ENCODE measurements at places on chromosomes 7 and 10.

DNA sequence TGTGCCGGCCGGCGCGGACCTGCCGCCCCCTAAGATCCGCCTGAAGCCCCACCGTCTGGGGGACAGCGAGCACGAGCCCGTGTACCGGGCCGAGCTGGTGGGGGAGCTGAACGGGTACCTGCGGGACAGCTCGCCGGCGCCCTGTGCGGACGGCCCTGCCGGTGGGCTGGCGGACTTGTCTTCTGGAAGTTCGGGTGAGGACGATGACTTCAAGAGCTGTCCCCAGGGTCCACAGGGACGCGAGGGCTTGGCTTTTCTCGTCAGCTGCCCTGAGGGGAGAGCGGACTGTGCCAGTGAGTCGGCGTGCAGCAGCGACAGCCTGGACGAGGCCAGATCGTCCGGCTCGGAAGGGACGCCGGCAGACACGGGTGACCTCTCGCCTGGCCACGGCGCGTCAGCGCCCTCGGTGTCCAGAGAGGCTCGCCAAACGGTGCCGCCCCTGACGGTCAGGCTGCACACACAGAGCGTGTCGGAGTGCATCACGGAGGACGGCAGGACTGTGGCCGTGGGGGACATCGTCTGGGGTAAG, 8.5 kb downstream of the PWWP2B start:
- DNase-seq = no peak

DNA sequence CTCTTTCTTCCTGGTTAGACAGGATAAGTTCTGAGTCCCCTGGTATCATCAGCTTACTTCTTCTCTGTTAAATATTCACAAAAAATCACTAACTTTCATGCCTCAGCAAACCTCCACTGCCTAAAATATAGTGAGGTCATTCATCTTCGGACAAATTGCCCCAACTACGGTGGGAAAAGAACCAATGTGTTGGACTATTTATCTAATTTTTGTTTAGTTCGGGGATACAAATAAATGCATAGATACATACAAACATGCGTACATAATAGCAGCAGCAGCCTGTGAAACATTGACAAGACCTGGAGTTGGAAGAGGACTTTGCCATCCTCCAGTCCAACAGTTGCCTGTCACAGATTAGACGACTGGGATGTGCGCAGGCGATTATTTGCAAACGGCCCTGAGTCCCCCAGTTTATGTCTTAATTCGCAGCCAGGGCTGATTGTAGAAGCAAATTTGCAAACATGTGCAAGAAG, 51.5 kb downstream of the EGFR start:
- no peak for DNase-seq

DNA sequence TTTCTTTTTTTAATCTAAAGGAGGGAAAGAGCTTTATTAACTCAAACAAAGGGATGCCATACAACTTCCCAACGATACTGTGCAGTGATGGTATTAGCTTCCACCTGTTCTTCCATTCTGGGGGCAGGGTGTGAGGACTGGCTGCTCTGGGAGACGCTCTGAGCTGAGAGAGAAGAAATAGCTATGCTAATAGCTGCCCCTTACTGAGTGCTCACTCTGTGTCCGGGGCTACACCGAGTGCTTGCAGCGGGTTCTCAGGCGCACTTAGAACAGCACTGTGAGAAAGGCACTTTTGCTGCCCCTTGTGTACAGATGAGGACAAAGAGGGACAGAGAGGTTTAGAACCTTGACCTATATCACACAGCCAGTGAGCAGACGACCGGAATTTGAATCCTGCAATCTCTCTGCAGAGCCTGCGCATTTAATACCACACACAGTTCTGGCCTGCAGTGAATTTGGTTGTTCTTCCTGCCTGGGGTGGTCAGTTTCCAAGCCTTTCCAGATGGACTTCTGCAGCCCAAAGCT, 142.2 kb downstream of the PLPP4 start:
- DNase-seq = no peak

DNA sequence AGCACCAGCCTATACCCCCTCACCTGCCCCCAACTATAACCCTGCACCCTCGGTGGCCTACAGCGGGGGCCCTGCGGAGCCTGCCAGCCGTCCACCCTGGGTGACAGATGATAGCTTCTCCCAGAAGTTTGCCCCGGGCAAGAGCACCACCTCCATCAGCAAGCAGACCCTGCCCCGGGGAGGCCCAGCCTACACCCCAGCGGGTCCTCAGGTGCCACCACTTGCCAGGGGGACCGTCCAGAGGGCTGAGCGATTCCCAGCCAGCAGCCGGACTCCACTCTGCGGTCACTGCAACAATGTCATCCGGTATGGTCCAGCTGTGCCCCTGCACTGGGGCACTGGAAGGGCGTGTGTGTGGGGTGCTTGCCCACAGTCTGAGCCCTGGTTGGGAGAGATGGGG, 40.0 kb upstream of the BMPR1A start:
- DNase-seq = no peak

DNA sequence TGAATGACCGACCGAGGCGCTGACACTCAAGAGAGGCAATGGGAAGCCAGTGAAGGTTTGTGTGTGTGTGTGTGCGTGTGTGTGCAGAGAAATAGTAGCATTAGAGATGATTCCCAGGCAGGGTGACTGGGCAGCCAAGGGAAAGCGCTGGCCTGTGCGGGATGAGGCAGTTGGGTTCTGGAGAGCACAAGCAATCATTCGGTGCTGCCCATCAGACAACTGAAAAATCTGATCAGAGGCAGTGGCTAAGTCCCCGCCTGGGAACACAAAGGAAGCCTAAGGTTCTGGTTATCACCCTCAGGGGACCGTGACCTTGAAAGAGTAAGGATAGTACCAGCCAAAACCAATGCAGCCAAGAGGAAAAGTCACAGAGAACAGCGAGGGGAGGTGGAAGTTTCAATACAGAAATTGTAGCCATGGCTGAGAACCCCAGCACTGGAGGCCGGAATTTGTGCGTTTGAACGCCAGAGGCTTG, 868 bp upstream of the PDCD4 start:
- no peak for DNase-seq

DNA sequence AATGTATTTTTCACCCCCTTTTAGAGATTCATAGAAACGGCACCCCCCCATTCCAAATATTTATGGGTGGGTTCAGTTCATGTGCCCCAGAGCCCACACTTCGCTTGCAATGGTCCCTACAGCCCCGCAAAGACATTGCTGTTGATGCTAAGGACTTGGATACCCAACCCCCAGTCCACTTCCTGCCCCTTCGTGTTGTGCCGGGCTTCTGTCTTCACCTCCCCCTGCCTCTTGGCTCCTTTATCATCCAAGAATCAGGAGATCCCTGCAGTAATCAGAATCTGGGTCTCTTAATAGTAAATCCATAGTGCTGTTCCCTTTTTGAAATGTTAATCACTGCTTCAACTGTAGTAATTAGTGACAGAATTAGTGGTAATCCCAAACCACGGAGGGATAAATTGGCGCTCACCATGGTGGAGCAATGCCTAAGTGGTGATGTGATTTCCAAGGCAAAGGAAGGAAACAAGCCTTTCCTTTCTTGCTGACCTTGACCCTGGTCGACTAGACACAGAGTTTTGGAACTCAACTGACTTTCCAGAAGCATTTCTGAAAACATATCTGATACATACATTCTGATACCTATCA, 67.7 kb downstream of the HK1 start:
- no peak for DNase-seq

GRCh38 chr10:24468281-24468751, 255.4 kb downstream of the ARHGAP21 start:
- no peak for DNase-seq
